ENCODE measurements at places on chromosomes 3 and 15.

DNA sequence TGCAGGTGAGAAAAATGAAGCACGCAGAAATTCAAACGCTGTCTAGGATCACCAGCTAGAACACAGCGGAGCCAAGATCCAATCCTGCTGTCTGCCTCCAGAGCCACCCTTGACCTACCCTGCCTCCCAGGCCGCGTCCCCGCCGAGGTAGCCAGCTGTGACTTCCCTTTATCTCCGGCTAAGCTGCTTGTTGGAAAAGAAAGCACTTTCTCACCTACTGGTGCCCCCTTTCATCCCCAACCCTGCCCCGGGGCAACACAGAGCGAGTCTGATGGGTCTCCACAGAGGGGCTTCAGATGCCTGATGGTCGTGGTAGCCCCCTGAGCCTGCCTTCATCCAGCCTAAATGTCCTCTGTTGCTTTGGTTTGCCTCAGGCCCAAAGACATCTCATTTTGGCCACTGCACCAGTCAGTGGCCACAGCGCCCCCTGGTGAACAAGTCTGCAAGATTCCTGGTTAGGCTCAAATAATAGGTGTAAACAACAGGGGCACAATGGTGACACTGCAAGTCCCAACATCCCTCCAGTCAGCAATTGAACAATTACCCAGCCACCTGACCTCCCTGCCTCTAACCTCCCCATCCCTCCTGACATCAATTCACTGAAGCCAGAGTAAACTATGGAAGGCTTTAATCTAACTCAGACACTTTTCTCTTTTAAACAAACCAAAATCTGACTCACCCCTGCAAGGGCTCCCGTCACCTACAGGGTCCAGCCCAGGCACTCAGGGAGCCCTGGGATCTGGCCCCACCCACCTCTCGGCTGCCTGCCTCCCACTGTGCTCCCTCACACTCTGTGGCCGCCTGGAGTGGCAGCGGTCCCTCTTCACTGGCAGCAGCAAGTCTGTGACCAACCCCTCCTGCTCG lies 27.3 kb upstream of the BCL2L10 start:
- peak; percentile 79 for DNase-seq

- no peak for DNase-seq
Observed at GRCh38 chr3:123372686-123373473, 76.0 kb downstream of the ADCY5 start.

DNA sequence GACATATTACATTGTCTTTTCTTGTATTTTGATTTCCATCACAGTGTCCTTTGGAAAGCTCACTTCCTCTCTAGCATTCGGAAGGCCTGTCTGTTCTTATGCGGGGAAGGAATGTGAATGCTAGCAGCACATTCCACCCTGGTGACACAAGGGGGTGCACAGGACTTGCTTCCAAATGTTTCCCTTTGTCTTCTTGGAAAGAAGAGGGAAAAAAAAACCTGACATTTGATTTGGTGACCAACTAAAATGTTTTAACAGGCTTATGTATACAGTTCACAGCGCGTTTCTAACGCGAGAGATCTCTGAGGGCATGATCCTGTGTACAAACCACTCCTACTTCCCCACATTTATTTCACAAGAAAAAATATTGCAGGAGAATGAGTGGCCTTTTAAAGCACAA lies 107.6 kb upstream of the FXR1 start:
- DNase-seq, result no peak

DNA sequence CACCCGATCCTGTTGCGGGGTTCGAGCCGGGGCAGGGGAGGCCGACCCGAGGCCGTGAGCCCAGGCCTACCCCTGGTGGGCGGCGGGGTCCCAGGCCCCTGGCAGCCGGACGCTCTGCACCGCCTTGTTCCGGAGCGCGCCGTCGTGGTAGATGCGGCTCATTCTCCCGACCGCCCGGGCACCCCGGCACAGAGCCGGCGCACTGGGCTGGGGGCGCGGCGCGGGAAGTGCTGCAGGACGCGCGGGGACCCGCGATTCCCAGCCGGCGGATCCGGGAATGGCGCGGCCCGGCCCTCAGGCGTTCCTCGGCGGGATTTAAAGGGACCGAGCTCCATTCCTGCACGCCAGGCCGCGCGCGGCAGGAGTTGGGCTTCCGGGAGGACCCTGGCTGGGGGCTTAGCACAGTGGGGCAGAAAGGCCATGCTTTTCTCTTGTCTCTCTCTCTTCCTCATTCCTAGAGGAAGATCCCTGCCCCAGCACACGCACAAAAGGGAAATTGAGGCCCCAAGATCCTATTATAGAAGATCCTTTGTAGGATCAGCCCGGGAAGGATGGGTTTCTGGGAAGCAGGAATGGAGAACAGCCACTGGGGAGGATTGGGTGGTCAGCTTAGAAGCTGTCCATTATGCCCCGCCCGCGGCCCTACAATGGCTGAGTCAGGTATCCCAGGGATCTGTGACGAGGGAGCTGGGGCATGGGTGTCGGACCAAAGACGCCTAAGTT lies at the start of gene ARPIN:
ARPIN (minus strand) TSS at position 279 of the 723 bp plus-strand sequence; CDS start at position 162, 117 bp downstream.
- DNase-seq, result peak; percentile 63

DNA sequence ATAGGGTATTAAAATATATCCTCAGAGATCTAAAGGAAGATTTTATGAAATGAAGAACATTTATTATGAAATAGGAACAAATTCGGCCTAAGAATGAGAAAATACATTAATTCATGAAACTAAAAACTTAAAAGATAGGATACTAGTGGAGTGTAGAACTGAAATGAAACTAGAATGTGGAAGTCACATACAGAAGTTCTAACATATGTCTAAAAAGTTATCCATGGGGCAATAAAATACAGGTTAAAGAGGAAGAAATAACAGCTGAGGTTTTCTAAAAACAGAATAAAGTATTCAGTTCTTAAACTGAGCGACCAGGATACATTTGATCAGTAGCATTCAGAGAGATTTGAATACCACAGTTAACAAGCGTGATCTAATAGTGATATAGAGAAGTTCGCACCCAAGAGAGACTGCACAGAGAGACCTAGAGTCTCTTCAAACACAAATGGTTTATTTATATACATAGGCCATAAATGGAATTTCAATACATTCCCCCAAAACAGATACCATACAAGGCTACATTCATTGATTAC lies 85.9 kb downstream of the FEZF2 start:
- DNase-seq, result no peak

DNA sequence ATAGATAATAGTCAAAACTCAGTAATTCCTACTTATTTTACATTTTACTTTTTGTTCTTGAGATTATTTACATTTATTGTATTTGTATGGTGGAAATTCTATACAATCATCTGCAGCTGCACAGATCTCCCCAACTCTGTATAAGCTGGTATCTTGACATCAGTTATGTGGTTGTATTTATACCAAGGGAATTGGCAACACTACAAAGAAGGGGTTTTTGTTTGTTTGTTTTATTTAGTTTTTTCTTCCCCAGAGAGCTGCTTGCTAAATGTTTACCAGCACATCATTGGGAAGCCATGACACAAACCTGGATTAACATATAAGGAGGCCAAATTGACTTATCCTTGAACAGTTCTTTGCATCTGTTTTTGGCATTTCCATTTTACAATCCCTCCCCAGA lies 389.2 kb upstream of the KCNMB2 start:
- no peak for DNase-seq

DNA sequence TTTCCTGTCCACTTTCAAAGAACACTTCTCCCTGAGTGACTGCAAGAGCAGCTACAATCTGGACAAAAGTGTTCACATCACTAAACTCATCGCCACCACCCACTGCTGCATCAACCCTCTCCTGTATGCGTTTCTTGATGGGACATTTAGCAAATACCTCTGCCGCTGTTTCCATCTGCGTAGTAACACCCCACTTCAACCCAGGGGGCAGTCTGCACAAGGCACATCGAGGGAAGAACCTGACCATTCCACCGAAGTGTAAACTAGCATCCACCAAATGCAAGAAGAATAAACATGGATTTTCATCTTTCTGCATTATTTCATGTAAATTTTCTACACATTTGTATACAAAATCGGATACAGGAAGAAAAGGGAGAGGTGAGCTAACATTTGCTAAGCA lies 1.8 kb downstream of the CCRL2 start:
- DNase-seq, result no peak

DNA sequence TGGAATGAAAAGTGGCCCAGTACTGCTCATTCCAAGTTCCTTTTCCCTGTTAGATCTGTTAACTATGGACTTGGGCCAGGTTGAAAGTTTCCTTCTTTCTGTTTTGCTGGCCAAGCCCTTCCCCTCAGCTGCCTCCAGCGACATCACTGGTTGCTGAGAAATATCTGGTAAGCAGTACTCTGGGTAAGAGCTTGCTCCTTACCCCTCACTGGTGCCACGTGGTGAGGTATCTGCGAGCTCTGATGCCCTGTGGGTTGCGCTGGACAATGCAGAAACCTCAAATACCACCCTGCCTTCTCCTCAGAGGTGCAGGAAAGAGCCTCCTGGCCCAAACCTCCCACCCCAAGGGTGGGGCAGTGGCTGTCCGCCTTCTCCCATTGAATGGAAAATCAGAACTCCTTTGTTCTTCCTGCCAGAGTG lies 42.9 kb upstream of the APH1B start:
- peak; percentile 72 for DNase-seq
